ENCODE measurements at places on chromosomes 11 and 22.

GRCh38 chr11:7381937-7382336, 103.4 kb upstream of the OLFML1 start:
- no peak for DNase-seq

DNA sequence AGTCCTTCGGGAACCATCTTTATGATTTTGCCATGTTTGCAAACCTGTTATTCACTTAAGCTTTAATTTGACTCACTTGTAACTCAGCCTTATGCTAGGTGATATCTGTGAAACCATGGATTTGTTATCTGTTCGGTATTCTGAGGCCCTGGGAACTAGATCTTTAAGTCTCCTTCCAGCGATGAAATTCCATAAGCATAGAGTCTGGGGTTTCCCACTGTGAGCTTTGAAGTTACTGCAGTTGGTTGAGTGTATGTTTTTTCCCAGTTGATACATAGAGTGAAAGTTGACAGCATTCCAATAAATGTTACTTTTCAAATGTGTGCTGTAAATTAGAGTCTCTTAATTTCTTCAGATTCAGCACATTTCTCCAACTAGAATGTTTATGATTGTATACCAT, 66.9 kb downstream of the TNRC6B start:
- no peak for DNase-seq

- DNase-seq: no peak
Measured at GRCh38 chr11:131724436-131724975, 354.1 kb downstream of the NTM start.

DNA sequence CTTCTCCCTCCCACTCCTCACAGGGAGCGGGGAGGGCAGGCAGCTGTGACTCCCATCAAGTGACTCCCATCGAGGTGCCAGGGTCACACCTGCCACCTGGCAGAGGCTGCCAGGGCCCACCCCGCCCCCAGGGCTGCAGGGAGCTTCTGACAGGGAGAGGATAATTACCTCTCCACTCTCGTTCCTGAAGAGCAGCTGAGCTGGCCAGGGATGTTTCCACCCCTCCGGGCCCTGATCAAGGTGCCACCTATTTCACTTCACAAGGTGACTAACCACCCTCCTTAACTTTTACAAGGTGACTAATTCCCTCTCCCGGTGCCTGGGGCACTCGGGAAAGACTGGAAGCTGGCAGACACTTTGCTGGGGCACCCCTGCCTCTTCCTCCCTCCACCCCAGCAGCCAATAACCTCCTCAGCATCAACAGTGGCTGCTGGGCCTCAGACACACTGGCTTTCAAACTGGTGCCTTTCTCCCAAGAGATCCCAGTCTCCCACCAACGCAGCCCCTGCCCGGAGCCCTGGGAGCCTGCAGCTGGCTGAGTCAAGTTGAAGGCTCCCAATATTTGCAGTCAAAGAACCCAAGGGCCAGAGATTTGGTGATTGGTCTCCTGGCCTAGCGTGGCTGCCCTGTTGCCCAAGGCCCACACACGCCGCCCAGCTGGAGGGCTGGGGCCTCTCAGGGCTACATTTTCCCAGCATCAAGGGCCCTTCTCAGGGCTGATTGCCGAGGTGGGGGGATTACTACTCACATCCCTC, 22.0 kb upstream of the MYRF start:
- DNase-seq: no peak

DNA sequence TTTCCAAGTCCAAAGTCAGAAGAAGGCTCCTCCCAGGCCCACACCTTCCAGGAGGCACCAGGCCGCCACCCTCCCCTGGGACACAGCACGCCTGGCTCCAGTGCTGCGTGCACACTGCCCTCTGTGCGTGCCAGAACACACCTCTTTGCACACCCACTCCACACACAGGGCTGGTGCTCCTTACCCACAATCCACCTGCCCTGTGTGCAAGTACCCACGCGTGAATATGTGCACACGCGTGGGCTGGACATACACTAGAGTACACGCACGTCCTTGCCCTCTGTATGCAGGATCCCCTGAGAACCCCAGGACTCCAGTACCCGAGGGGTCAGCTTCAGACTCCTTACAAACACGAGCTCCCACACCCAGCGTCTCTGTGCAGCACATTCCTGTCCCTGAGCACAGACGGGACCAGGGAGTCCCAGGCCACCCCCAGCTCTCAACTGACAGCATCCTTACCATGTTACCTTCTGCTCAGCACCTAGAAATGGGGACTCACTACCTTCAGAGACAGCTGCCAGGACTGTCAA, 2.8 kb downstream of the DUSP8 start:
- no peak for DNase-seq

GRCh38 chr11:115222218-115222862, 281.9 kb downstream of the CADM1 start:
- DNase-seq: peak; percentile 47

- DNase-seq: no peak
Measured at GRCh38 chr11:12120031-12121008, 9.9 kb downstream of the MICAL2 start.

- no peak for DNase-seq
Measured at GRCh38 chr11:60840470-60841430, 1.2 kb upstream of the CCDC86 start.

DNA sequence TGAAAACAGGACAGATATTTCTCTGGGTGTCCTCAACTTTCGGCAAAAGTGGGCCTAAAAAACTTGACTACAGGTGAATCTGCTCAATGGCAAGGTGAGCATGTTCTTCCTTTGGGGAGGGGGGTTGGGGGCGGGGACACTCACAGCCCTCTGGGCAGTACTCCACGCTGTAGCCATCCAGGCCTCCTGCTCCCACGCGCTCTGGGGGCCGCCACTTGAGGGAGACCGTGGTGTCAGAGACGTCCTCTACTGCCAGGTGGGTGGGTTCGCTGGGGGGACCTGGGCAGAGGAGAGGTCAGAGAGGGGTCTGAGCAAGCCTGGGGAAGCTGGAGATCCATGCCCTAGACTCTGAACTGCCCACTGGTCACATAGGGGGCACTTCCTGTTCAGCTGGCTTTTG, 16.8 kb downstream of the MYBPC3 start:
- no peak for DNase-seq

- DNase-seq: no peak
Measured at GRCh38 chr11:35289821-35290220, 129.5 kb downstream of the SLC1A2 start.

GRCh38 chr11:29682856-29683255, 334.0 kb downstream of the KCNA4 start:
- no peak for DNase-seq

- DNase-seq: no peak
Measured at GRCh38 chr11:32080361-32080980, 10.4 kb upstream of the RCN1 start.

- no peak for DNase-seq
Measured at GRCh38 chr11:65718964-65719492, 1.6 kb downstream of the RNASEH2C start.

- DNase-seq: no peak
Measured at GRCh38 chr22:46905415-46905814, 143.0 kb downstream of the TBC1D22A start.

DNA sequence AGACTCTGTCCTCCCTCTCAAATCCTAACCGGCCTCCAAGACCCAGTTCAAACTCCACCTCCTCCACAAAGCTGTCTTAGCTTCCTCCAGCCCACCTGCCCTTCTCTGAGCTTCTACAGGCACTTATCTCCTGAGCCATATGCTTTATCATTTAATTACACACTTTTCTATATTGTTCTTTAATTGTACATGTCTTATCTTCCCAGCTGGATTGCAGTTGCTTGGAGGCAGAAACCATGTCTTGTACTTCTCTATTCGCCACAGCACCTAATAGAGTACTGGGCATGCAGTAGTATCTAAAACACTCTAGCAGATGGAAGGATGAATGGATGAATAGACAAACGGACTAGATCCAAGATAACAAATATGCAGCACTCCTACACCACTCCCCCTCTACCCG, 11.3 kb downstream of the TRIM29 start:
- no peak for DNase-seq

GRCh38 chr11:22832315-22833015, 2.9 kb upstream of the SVIP start:
- no peak for DNase-seq

- peak; percentile 19 for DNase-seq
Measured at GRCh38 chr22:31537019-31537535, 40.7 kb downstream of the SFI1 start.

DNA sequence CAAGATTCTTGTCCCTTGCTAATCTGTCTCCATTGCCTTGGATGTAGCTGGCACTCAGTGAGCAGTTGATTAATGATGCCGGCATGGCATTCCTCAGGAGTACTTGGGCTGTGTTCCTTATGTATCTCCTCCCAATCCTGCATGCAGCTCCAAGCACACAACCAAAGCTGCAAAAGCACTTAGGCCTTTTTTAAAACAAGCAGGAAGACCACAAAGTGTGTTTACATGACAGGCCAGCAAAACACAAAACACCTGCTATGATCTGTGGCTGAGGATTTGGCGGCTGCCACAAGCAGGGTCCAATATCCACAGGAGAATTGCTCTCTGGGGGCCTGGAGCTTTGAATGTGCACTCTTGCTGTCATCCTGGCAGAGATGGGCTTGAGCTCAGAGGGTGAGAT, 8.9 kb downstream of the ABTB2 start:
- DNase-seq: no peak

- DNase-seq: no peak
Measured at GRCh38 chr11:64004590-64004984, 18.3 kb downstream of the OTUB1 start.

- DNase-seq: no peak
Measured at GRCh38 chr11:14446701-14447169, 52.9 kb downstream of the COPB1 start.

GRCh38 chr11:118353084-118353710, 6.2 kb upstream of the UBE4A start:
- peak; percentile 76 for DNase-seq

- no peak for DNase-seq
Measured at GRCh38 chr11:70454197-70454767, 56.0 kb downstream of the CTTN start.

- no peak for DNase-seq
Measured at GRCh38 chr11:1113405-1114201, 38.9 kb downstream of the MUC2 start.

GRCh38 chr11:97000481-97000880, 610.7 kb downstream of the JRKL start:
- no peak for DNase-seq

- no peak for DNase-seq
Measured at GRCh38 chr11:126421271-126421671, 65.8 kb downstream of the ST3GAL4 start.

DNA sequence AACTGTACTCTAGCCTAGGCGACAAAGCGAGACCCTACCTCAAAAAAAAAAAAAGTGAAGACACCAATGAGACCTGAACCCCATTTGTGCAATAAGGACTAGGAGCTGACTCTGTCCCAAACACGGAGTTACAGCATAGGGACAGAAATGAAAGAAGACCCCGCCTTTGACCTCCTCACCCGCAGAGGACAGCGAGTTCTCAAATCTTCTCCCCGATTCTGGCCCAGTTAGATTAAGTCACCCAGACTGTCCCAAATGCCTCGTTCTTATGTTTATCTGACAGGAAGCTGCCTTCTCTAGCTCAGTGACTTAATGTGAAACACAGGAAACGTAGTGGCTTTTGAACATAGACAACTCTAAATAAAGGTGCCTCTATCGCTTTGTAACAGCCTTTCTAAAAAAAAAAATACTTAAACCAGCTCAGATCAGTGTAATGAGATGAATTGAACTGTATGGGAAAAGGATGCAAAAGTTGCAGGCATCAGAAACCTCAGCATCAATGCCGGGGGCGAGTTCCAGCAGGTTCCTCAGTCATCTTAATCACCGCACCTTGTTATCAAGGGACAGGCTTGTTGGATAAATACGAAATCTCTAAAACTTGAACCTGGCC, 10.6 kb downstream of the MYH9 start:
- DNase-seq: peak; percentile 84

DNA sequence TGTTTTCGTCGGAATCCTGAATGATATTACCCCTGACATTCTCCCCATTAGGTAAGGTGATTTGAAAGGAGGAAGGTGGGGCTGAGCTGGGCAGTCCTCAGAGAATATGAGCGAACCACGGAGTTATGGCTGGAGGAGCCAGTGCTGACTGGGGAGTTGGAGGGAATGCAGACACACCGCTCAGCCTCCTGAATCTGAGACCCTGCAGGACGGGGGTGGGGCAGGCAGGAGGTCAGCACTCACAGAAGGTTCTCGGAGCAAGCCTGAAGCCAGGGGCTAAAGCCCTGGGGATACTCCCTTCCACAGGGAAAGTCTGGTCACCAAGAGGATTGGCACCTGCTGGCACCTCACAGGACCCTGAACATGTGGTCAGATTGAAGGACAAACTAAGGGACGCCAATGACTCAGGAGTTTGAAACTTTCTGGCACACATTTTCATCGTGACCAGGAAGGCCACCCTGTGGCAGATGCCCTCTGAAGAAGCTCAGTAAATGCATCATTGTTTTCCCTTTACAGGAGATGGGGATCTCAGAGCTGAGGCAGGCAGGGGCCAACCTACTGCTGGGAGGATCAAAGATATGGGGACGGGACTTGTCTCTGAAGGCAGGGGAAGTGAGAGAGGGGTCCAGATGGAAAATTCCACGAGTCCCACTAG, 26.9 kb upstream of the FCHSD2 start:
- no peak for DNase-seq

- DNase-seq: no peak
Measured at GRCh38 chr11:71442880-71443279, 5.3 kb downstream of the DHCR7 start.

- DNase-seq: no peak
Measured at GRCh38 chr22:16968218-16968595, 39.8 kb downstream of the GAB4 start.

DNA sequence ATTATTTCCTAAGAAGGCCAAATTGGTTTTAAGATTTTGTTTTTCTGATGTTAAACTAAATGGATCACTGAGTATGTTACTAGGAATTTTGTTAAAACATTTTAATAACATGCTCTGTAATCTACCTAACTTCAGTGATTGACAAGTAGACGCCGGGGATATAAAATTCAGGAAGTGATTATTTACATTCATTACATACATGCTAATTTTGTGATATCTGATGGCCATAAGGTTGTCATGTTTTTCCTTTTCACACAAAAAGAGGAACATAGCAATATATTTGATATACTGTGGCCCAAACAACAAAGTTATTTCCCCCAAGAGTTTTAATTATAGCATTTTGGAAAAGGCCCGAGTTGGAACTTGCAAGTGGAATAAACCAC, 12.1 kb downstream of the SCUBE1 start:
- DNase-seq: no peak

DNA sequence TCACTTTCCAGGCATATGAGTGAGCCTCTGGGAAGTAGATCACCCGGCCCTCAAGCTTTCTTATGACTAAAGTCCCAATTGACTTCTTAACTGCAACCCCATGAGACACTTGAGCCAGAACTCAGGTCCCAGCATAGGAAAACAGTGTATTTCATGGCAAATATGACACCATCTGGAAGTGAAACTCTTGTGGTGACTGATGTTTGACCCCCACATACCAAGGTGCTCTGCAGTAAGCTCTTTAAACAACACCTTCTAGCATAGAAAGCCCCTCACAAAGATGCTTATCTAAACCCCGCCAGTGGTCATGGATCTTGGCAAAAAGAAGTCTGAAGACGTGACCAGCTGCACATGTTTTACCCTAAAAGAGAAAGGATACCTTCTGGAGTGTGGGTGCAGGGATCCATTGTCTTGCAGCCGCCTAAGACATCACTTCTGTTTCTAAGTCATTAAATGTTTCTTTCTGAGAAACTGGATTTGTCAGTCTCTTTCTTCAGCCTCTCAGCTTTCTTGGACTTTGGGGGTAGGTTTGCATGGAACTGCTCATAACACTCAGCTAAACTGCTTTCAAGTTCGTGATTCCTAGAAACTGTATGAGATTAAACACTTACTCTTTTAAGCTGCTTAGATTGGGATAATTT, 7.4 kb upstream of the PELI3 start:
- no peak for DNase-seq
